ENCODE measurements at places on chromosomes 1 and 21.

- no peak for DNase-seq
These were observed 83.9 kb upstream of the SGIP1 start for GRCh38 chr1:66450043-66450514.

- peak; percentile 56 for DNase-seq
These were observed 11.3 kb upstream of the MAP10 start for GRCh38 chr1:232793944-232794343.

DNA sequence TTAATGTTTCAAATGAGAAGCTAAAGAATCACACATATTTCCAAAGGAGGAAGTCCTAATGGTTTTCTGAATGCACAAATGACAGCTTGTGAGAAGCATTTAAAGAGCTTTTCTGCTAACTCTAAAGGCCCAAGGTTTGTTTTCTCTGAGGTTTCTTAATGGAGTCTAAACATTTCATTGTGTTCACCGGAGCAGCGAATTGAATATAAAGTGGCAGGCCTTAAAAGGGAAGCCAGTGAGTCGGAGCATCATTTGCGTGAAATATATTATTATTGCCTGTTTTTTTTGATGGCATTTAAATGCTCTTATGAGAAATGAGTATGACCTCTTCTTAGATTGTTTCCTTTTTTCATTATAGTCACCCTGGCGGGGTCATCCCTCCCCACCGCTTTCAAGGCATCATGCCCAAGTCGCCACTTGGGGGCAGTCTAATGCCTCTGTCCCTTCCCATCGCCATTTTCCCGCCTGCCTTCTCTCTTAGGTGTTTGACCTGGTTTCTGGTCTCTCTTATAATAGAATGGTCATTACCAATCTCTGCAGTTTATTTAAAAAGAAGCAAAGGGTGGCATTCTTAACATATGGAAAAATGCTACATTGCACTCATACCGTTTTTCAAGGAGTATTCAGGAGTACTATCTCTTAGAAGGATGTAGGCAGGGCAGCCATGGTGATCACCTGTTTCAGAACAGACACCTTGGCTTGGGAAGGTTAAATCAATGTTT is 25.3 kb upstream of the OVAAL start:
- no peak for DNase-seq

- no peak for DNase-seq
These were observed 1216.1 kb upstream of the NCAM2 start for GRCh38 chr21:19781881-19782652.

DNA sequence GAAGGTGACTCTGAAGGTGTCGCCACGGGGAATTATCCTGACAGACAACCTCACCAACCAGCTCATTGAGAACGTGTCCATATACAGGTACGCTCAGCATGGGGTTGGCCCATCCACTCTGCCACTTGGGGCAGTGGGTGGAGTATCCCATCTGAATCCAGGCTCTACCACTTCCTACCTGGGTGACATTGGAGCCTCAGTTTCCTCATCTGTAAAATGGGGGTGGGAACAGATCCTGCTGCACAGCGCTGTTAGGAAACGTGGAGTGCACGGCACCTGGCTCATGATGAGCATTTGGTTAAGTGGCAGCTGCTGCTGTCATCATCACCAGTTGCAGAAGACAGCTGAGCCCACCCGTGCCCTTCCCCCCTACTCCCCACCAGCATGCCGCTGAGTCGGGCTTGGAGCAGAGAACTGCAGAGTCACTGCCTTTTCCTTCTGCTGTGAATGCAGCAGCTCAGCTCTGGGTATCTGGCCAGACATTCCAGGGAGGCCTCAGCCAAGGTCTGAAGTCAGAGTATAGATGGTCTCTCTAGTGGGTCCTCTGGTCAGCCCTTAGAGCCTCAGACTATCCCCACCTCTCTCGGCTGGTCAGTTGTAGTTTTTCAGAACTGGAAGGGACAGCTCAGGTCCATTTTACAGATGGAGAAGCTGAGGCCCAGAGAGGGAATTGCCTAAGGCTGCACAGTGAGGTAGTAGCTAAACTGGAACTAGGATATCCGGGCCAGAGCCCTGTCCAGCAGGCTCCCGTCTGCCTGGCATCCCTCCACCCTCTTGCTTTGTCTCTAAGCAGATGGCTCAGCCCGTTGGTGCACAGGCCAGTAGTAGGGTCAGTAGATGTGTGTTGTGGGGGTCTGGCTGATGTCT is 11.7 kb downstream of the LDLRAP1 start:
- DNase-seq, result no peak

DNA sequence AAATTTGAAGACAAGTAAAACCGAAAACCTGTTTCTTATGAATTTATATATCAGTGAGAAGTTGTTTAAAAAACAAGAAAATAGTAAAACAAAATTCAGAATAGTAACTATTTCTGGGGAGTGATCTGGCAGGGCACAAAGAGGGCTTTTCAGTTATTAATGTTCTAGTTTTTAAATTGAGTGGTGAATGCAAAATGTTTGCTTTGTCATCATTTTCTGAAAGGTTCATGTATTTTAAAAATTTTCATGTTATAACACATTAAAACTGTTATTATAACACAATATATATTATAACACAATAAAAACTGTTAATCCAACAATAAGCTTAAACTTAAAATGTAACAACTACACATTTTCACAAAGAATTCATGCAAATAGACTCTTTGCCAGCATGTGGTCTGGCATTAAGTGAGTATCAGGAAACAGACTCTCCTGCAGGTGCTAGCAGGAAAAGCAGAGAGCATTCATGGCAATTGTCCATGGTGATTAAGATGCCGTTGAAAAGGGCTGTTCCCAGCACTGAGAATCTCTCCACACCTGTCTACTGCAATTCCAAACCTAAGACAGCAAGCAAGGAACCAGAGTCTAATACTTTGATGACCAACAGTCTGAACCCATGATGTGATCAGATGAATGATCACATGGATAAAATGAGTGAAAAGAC is 204.9 kb downstream of the TBX15 start:
- no peak for DNase-seq

- DNase-seq, result peak; percentile 53
These were observed 1.1 kb downstream of the TAGLN2 start for GRCh38 chr1:159924025-159924790.

GRCh38 chr1:58620259-58620658 is 43.2 kb upstream of the TACSTD2 start:
- DNase-seq, result no peak

GRCh38 chr1:154605534-154605933 is 2.5 kb downstream of the ADAR start:
- DNase-seq, result no peak

GRCh38 chr1:28233264-28233606 is 406 bp upstream of the DNAJC8 start:
- DNase-seq, result no peak

DNA sequence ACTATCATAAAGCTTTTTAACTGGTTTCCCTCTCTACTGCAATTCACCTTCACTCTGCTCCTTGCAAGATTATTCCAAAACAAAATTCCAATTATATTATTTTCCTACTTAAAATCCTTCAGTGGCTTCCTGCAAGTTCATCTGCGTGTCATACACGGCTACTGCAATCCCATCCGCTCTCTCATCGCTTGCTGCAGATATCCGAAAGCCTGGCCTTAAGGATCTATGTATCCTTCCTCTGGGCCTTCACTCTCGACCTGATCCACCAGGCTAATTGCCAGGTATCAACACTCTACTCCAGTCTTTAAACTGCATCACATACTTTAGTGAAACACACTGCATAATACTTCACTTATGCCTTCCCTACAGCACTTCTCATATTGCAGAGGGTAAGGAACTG is 44.0 kb downstream of the VAV3 start:
- DNase-seq, result no peak

DNA sequence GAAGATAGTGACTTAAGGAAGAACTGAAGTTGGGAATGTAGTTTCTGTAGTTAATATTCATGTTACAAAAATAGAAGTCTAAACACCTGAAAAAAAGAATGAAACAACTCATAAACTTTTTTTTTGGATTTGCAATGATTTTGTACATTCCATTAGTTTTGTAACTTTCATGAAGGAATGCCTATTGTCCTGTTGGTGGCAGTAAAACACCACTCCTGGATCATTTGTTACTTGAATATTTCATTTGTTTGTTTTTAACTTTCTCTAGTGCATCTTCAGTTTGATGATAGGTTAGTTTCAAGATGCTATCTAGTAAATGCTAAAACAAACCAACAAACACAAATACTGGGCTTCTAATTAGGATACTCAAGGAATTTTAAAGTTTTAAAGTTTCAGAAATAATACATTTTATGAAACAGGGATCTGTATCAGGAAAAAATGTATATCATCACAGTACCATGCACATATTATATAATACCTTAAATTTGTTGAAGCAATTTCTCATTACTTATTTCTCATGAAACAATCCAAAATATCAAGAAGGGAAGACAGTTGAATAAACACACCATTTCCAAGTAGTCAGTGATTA is 229.7 kb upstream of the CACYBP start:
- peak; percentile 46 for DNase-seq

Data from fibroblast of skin of left quadriceps (primary cell).